ENCODE measurements at places on chromosomes 2 and 18.

DNA sequence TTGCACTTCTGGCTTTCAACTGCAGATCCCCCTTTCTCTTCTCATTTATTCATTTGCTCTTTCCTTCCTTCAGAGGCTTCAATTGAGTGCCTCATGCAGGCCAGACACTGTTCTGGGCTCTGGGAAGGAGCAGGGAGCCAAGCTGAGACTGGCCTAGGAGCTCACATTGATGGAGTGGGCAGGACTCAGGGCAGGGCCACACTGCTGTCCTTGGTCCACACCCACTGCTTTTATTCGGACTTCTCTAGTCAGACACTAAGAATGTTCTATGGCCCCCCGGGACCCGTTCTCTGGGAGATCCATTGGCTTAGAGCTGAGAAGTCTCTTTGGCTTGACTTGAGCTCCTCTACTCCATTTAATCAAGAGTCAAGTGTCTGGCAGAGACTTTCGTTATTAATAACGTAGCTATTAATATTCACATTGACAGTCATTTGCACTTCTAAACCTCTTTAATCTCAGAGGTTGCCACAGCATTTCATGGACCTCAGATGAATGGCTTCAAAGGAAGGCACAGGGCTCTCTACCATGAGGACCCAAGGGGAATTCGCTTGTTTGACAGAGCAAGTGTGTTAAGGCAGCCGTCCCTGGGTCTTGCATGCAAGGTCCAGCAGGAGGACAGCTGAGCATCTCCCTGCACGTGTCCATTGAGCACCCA, 20.1 kb downstream of the SH3RF3 start:
- DNase-seq: no peak

GRCh38 chr2:116733699-116734098, 1080.8 kb upstream of the DDX18 start:
- DNase-seq: no peak

- DNase-seq: no peak
These were observed 11.2 kb downstream of the CELF4 start for GRCh38 chr18:37554399-37554787.

GRCh38 chr2:108974674-108975073, 14.3 kb downstream of the EDAR start:
- no peak for DNase-seq

DNA sequence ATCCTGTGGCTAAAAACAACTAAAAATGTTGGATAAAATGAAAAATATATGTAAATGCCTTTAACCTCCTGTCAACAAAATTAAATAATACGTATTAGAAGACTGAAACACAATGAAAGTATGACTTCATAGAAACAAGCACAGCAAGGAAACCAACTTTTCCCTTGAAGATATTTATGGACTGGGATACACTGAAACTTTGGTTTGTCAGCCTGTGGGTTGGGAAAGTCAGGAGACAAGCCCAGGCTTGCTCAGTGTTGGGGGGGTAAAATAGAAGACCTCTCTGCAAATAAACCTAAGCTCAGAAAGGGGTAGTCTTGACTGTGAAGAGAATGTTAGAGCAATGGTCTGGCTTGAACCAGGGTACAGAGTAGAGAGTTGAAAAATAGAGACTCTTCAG, 454.5 kb downstream of the FBXO15 start:
- no peak for DNase-seq

GRCh38 chr2:66030553-66030952, 404.4 kb upstream of the MEIS1 start:
- DNase-seq: no peak

DNA sequence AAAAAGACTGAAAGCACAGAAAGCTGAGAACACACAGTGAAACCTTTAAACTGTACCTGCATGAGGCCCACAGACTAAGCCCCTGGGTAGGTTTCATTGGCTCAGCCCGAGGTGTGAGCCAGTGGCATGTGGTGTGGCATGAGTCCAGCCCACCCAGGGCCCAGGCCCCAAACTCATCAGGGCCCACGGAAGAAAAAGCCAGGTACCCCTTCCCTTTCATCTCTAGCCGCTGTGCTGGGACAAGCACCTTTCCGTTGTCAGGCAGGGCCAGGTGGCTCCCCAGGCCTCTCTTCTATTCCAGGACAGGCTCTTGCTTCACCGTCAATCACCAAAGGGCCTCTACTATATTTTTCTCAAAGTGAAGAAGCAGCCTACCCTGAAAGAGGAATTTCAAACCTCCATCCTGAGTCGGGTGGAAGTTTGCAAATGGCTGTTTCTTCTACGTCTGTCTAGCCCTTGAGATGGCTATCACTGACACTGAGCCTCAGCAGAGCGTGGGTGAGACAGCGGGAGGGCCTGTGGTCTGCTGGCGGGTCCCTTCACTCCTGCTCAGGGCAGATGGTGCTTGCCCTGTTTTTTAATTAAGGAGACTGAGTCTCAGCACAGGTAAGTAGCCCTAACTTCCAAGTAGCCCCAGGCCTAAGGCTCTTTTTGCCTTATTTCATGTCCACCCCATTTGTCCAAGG, 8.6 kb downstream of the DNAJB2 start:
- DNase-seq: no peak

DNA sequence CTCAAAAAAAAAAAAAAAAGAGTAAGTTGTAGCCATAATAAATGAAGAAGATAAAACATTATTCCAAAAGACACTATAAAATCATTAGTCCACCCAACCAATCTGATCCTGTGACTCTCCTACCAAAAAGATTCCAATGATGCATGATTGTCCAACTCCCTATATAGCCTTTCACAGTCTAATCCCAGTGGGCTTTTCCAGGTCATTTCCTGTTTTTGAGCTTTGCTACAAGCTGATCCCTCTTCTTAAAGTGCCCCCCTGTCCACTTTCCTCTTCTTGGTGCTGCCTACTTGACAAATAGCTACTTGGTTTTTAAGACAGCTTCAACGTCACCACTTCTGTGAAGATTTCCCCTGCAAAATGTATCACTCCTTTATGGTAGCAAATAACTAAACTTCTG, 88.4 kb downstream of the SEMA4F start:
- DNase-seq: no peak

GRCh38 chr2:57862153-57862552, 184.5 kb upstream of the VRK2 start:
- no peak for DNase-seq
